ENCODE measurements at places on chromosomes 3 and 15. TPM values are rescaled to one million over a fixed set of nuclear protein-coding genes. Genes with fewer than 3 reads are reported as not detected.

NCKIPSD gene
- 23.1 TPM for total RNA-seq

PLEKHO2 gene
- 2.4 TPM for total RNA-seq

HCLS1 gene
- total RNA-seq, result 2.5 TPM

ARNT2 gene
- 3.6 TPM for total RNA-seq

Measured in Calu3 (cell line).